ENCODE measurements at places on chromosomes 1 and 21. TPM values are rescaled to one million over a fixed set of nuclear protein-coding genes. Genes with fewer than 3 reads are reported as not detected.

GRCh38 chr1:84550826-84551225 lies 23.4 kb downstream of the CTBS start:
- no peak for DNase-seq

- peak; percentile 46 for DNase-seq
These were observed 83.9 kb upstream of the PLPPR4 start for GRCh38 chr1:99180343-99180808.

DNA sequence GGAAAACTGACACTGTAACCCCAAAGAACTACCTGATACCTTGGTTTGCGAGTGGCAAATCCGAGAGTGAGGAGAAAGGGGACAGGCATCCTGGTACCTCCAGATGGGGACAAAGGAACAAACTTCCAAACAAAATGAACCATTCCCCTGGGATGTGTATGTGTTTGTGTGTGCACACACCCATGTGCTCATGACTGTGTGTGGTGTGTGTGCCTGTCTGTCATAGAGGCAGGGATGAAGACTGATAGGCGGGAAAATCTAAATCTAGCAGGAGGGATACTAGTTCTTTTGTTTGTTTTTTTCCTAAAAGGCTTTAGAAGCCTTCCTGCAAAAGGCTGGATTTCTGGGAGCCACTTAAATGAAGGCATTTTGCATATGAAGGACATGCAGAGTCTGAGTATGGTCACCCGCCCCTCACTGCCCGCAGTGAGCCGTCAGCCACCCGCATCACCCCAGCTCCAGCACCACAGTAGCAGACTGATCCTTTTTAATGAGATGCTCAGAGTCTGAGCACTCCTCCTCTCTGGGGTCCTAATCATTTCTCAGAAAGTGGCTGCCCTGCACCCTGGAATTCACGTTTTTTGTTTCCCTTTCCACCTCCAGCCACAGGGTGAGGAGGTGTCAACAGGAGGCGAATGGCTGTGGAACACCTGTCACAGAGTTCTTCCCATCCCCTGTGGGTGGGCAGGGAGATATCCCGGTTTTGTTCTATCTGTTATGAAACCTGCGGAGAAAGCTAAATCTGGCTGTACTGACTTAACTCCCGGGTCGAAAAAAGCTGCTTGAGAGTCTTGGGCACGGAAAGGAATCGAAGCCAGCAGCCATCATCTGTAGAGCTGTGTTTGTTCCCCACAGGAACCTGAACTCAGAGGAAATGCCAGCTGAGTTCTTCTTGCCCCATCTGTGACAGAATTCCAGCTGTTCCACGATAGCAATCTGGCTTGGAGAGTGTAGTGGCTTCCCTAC lies 34.9 kb downstream of the UTP25 start:
- no peak for DNase-seq

The CD5L gene
- not detected for total RNA-seq

GRCh38 chr1:158020259-158020885 lies 26.9 kb downstream of the KIRREL1 start:
- DNase-seq: no peak

The CD2 gene
- total RNA-seq: 393 TPM

The C1orf226 gene
- not detected for total RNA-seq
